ENCODE measurements at places on chromosomes 5 and 9.
A peak's percentile ranks its signal among the peaks of the same experiment; 100 is the strongest.

- no peak for DNase-seq
Observed at GRCh38 chr5:151611127-151611775, 20.1 kb upstream of the FAT2 start.

GRCh38 chr9:122777935-122778627, 10.7 kb upstream of the OR5C1 start:
- no peak for DNase-seq

- peak; percentile 27 for DNase-seq
Observed at GRCh38 chr5:151315998-151316597, 12.5 kb upstream of the SLC36A3 start.

GRCh38 chr5:150628936-150629485, 11.4 kb upstream of the SYNPO start:
- DNase-seq: no peak

GRCh38 chr9:127608104-127608966, 3.7 kb upstream of the STXBP1 start:
- peak; percentile 75 for DNase-seq

- DNase-seq: no peak
Observed at GRCh38 chr5:137612576-137612975, 113.5 kb upstream of the SPOCK1 start.

DNA sequence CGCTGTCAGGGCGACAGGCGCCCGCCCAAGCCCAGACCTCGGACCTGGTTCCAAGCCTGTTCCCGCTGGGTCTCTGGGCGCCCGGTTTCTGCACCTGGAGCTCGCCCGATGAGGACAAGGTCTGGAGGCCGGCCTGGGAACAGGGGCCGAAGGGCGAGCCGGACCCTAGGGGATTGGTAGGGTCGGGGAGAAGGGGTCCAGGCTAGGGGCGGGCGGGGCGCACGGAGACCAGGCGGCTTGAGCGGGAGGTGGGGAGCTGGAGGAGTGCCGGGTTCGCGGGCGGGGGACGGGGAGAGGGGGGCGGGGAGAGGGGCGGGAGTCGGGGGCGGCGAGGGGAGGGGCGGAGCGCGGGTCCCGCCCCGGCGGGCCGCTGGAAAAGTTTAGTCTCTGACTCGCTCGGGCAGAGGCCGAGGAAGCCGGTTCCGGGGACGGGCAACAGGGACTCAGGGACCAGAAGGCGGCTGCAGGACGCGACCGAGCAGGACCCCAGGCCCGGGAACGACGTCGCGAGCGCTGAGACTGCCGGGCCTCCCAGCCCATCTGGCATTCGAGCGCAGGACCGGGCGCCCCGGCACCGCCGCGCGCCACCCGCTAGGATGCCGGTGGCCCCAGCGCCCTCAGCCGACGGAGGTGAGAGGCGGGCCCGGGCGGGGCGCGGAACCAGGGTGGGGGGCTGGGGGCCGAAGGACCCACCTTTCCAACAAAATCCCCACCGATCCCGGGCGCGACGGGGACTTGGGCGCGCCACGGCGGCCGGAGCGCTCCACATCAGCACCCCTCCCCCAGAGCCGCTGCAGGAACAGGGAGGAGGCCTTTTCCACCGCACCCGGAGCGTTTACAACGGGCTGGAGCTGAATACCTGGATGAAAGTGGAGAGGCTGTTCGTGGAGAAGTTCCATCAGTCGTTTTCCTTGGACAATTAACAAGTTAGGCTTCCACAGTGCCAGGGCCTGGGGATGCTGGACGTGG, at the start of gene S1PR3:
S1PR3 (plus strand) TSS at position 403 of the 969 bp plus-strand sequence. CDS start 9,733 bp downstream, outside the sequence.
- peak; percentile 23 for DNase-seq

DNA sequence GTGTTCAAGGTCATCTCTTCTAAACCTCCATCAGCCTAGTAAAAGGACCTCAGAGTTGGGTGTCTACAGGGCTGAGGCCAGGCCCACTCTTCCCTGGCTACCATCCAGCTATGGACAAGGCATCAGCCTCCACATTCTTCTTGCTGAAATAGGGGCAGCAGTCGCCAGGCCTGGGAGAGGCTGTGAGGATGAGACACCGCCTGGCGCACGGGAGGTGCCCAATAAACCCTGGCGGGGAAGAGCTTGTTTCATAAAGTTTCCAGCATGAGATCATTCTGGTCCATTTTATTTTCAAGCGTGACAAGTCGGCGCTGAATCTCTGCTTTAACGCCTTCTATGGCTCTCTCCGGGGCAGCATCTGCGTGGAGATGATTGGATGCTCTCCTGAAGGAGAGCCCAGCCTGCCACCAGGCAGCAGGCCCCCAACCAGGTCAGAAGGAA, 153.4 kb downstream of the OLFM1 start:
- DNase-seq: no peak

- no peak for DNase-seq
Observed at GRCh38 chr5:142862594-142862993, 92.4 kb downstream of the ARHGAP26 start.

DNA sequence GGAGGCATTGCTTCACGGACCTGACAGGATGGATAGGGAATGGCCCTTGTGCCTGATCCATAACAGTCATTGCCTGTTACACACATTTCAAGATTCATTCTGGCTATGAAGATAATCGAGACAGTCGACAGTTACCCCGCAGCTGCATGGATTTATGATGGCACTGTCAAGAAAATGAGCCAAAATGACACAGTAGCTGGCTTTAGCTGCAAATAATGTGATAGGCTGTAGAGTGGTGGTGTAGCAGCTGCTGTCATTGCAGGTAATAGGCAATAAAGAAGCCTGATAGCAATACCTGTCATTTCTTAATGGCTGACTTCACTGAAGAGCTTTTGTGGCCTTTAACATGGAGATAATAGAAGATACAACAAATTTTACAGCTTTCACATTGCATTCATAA, 1085.2 kb upstream of the ARRDC3 start:
- DNase-seq: no peak

GRCh38 chr5:94891565-94891964, 273.1 kb downstream of the SLF1 start:
- no peak for DNase-seq

GRCh38 chr5:18972177-18972576, 1015.8 kb downstream of the CDH18 start:
- DNase-seq: no peak

- DNase-seq: no peak
Observed at GRCh38 chr5:35561396-35561795, 56.3 kb upstream of the SPEF2 start.

- DNase-seq: no peak
Observed at GRCh38 chr5:175281714-175282113, 162.3 kb downstream of the DRD1 start.

DNA sequence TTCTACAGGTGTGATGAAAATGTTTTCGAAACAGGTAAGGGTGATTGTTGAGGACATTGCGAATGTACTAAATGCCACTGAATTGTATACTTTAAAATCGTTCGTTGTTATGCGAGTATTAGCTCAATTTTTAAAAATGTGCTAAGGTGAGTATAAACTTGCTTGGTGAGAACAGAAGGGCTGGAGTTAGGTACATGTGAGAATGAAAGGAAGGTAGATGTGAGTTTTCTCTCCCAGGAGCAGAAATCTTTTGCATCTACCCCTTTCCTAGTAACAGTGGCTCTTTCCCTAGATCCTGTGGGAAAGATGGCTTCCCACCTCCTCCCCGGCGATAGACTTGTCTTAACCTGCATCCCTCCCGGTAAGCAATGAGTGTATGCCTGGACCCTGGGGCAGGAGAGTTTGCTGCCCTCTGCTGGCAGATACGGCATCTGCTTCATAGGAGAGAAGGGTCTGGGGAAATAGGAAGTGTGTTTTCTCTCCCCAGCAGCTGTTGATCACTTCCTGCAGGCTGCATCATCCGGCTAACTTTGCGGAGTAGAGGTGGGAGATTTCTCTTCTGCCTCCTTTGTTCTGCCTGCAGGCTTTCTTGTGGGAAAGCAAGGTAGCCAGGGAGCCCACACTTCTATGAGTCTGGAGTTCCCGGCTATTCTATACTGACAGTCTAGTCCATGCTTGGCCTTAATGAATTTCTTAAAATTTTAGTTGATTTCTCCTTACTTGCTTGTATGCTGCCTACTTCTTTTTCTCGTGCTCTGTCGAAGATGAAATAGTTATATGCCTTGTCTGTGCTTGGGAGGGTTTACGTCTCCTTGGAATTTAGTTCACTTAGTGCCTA, 373.3 kb upstream of the SEMA6A start:
- DNase-seq: peak; percentile 31

GRCh38 chr9:120343416-120343815, 236.6 kb downstream of the CDK5RAP2 start:
- no peak for DNase-seq

- DNase-seq: no peak
Observed at GRCh38 chr9:78940121-78940855, 631.5 kb upstream of the TLE4 start.

- no peak for DNase-seq
Observed at GRCh38 chr9:6818292-6818922, 60.6 kb downstream of the KDM4C start.

DNA sequence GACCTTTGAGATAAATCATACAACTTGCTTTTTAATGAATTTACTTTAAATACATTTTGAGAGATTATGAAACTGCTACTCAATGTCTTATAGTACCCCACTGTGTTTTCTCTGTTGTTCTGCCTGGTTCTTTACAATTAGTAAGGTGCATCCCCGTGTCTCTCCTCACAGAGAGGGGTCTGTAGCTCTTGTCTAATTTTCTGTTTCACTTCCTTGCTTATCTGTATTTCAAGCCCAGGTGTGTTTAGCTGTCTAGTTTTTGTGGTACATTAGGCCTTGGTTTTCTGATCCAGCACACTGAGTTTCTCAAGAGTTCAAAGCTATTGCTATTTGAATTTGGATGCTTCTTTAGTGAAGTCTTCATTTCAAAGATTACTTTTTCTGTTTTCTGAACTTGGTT, 105.1 kb downstream of the MAST4 start:
- DNase-seq: no peak

- no peak for DNase-seq
Observed at GRCh38 chr9:21919377-21920362, 74.5 kb downstream of the CDKN2A start.

DNA sequence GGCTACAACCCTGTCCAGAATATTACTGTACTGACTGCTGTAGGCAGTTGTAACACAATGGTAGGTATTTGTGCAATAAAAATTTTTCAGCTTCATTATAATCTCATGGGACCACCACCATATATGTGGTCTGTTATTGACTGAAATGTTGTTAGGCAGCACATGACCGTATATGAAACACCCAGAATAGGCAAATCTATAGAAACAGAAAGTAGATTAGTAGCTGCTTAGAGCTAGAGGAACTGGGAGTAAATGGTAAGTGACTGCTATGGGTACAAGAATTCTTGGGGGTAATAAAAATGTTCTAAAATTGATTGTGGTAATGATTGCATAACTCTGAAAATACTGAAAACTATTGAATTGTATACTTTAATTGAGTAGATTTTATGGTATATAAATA, 185.7 kb downstream of the ESM1 start:
- DNase-seq: no peak

DNA sequence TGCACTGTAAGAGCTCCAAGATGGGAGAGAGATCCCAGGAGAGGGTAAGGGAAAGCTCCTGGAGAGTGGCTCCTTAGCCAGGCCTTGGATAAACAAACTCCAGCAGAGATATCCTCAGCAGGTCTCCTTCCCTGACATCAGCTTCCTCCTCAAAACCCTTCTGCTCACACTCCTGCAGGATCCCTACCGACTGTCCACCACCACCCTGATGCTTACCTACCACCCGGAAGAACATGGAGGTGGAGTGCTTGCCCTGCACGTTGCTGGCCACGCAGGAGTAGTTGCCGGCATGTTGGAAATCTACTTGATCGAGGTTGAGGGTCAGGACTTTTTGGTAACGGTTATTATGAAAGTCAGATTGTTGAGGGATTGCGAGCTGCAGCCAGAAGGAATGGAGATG, 9.3 kb downstream of the CSF1R start:
- DNase-seq: no peak

GRCh38 chr9:136326061-136326760, 1.1 kb upstream of the GPSM1 start:
- DNase-seq: no peak

GRCh38 chr9:37602817-37603216, 10.4 kb upstream of the TOMM5 start:
- no peak for DNase-seq

DNA sequence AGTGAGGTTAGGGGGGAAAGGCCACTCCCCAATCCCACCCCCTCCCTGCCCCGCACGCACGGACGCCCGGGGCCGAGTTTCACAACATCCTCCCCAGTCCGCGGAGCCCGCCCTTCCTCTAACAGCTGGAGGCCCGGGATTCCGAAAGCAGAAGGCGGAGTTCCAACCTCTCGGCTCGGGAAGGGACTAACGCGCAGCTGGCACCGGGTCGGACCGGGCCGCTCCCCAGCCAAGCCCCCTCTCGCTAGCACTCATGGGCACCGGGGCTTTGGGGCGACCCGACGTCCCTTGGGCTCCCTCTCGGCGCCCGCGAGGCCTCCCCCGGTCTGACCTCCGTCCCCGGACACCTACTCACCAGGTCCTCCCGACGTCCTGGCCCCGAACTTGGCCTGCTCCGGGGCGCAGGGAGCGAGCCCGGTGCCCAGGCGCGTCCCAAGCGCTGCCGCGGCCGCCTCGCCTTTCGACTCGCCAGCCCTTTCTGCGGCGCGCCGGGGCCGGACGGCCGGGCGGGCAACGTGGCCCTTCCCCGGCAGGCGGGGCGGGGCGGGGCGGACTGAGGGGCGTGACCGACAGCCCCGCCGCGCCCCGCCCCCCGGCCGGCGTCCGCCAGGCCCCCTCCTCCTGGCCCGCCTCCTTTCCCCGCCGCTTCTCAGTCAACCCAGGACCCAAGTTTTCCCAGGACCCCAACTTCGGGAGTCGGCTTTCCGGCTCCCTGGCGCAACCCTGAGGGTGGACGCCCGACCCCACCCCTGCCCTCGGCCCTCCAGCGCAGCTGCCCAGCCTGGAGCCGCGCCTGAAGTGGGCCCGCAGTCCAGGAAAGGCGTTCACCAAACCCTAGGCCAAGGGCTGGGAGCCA, at the start of gene MGAT1:
MGAT1 (minus strand) TSS at position 482 of the 856 bp plus-strand sequence. CDS start 9,835 bp downstream, outside the sequence.
- peak; percentile 73 for DNase-seq

DNA sequence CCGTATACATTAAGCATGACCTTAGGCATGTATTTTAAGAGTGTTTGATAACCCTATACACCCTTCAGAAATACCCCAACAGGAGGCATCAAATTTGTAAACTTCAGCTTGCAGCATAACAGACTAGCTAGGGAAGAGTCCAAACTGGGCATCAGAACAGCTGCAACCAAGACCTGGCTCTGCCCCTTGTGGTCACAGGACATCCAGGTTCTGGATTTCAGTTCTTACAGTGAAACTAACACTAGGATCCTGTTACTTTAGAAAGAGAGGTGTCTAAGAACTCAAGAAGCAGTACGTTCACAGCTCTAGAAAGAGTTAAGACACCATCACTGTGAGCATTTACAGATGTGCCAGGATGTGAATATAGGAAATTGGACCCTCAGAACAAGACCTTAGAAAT, 229.8 kb downstream of the BNC2 start:
- DNase-seq: no peak

DNA sequence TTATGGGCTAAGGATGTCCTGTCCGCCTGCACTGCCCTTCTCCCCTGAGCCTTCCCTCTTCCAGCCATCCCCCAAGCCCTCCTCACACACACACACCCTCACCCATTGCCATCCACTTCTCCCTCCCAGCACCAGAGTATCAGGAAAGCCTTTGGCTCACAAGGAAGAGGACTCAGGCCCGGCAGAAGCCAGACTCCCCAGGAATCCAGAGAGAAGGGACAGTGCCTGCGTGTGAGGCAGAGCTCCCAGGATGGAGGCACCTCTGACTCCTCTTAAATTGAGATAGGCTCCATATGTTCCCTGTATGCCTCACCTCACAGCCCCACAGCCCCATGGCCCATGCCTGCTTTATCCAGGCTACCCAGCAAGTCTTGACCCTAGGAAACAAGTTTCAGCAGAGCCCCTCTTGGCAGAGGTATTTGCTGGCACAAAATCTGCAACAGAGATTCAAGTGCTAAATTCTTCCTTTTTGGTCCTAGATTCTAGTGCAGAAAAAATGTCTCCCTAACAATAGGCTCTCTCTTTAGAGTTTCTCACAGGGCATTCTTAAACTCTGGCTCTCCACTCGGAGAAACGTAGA, 761 bp downstream of the IL17B start:
- DNase-seq: no peak
